ENCODE measurements at places on chromosomes 6 and 20.

- no peak for DNase-seq
These were observed 38.7 kb upstream of the ECI2 start for GRCh38 chr6:4174042-4174441.

GRCh38 chr20:57800791-57801430, 91.1 kb upstream of the PMEPA1 start:
- no peak for DNase-seq

DNA sequence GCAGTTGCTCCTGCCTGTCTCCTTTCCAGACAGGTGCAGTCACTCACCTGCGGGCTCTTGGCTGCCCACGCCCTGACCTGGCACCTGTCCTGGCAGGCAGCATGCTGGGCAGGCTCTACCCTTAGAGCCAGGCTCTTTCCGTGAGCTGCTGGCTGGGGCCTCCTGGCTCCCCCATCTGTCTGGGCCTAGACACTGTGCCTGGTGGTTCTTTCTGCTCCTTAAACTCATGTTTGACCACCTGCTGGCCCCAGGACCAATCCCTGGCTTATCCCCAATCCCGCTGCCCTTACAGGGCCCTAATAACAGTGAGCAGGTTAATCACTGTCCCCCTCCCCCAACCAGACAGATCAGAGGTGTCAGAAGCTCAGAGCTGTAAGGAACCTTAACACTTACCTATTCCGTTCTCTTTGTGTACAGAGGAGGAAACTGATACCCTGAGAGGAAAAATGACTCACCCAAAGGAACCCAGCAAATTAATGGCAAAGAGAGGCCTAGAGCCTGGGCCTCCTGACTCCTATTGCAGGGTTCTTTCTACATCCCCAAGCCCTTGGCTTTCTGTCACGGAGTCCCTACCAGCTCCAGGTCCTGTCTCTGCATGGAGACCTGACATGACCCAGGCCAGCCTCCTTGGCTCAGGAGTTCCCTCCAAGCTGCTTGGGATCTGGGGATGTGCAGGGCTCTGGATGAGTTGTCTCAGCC, 54.7 kb downstream of the RAB44 start:
- no peak for DNase-seq

DNA sequence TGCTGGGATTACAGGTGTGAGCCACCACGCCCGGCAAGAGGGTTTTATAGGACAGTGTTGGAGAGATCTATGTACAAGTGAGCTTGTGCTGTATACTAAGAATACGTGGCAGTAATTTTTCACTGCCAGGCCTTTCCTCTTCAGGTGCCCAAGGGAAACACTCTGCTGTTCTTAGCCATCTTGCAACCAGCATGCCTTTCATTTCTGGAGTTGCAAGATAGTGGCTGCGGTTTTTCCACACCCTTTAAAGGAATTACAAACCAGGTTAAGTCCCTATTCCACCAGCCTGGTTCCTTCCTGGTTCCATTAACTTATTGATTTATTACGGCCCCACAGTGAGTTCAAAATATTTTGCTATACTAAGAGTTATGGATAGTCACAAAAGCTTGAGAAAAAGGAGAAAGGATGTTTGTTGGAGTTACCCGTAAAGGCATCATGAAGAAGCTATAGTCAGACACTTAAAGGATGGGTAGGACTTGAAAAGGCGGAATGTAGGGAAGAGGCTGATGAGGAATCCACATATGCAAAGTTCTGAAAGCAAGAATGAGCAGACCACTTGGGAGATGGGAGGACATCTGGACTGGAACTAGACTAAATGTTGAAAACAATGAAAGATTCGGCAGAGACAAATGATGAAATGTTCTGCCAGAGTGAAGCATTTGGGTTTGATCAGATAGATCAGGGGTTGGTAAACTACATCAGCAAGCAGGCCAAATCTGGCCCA, 61.4 kb upstream of the ASIP start:
- no peak for DNase-seq

Data from midbrain (tissue), 1 donor.